ENCODE measurements at places on chromosomes 12 and 14. TPM values are rescaled to one million over a fixed set of nuclear protein-coding genes. Genes with fewer than 3 reads are reported as not detected.

GRCh38 chr12:20369305-20370013 is 1.1 kb downstream of the PDE3A start:
- no peak overlapping the region for H3K27ac ChIP-seq
- H3K4me1 ChIP-seq: no peaks in the 10 kb centered on the region
- H3K27me3 ChIP-seq: peaks cover 13% of the 10 kb centered on the region
- H3K36me3 ChIP-seq: no peaks in the 10 kb centered on the region
- H3K4me3 ChIP-seq: no peak overlapping the region

DNA sequence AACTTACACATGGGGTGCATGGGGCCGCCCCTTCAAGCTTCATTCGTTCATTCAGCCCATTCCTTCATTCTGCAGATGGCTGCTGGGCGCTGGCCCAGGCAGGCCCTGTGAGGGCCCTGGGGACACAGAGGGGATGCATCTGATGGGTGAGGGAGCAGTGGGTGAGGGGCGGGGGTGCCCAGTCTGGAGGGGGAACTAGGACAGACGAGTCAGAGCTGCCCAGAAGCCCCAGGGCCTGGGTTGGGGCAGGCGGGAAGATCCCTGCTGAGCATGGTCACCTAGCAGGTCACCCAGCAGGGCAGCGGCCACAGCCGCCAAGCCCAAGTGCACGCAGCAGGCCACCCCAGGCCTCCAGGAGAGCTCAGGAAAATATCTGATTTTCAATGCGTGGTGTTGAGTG is 14.1 kb downstream of the TRMT61A start:
- no peak overlapping the region for H3K27ac ChIP-seq
- peaks cover 55% of the 10 kb centered on the region for H3K4me1 ChIP-seq
- no peak overlapping the region for H3K4me3 ChIP-seq
- peak; percentile 63 for DNase-seq

DNA sequence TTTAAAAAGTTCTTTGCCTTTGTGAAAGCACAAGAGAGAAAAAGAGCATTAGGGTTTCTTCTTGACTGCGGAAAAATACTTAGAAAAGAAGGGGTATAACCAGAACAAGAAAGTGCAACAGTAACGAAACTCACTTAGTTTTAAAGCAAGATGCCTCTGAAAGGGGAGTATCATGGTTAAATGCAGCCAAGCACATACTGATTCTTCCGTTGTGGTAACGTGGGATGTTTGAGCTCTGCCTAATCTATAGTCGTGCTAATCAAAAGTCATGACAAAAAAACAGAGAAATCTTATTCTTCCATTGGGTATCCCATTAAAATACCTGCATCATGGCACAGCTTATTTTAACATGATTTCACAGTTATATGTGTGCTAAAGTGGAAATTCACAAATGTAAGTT is 187.8 kb upstream of the LRFN5 start:
- H3K36me3 ChIP-seq: no peaks in the 10 kb centered on the region
- H3K27ac ChIP-seq: no peak overlapping the region
- no peaks in the 10 kb centered on the region for H3K27me3 ChIP-seq
- H3K4me1 ChIP-seq: no peaks in the 10 kb centered on the region
- no peak overlapping the region for H3K4me3 ChIP-seq

B4GALNT1 gene
- total RNA-seq: 17.9 TPM

DNA sequence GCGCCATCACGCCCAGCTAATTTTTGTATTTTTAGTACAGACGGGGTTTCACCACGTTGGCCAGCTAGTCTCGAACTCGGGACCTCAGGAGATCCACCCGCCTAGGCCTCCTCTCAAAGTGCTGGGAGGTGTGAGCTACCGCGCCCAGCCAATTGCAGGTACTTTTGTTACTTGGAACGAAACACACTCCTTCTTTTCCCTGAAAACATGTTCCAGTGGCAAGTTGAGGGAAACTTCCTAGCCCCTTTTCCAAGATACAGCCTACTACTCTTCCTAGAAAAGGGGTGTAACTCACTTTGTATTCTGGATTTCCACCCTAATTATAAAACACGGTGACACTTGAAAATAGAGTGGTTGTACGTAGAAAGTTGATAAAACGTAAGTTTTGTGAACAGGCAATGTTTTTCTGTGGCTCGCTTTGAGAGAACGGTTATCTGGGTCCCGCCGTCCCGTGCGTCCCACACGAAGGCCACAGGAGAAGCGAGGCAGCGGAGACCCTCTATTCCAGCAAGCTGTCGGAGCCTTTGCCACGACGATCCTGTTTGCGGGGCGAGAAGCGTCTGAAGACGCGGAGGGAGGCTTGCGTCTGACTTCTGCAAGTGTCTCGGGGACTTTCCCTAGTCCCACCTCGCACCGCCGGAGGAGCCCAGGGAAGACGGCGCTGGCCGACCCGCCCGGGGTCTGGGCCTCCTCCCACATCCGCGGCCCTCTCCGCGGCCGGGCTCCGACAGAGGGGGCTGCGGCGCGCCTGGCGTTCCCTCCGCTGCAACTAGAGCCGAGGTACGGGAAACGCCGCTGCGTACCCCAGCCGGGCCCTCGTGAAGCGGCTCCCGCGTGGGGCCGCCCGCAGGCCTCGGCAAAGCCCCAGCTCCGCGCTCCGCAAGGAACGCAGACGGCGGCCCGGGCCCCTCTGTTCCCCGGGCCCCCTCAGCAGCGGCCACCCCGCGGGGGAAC is 745 bp downstream of the CDCA4 start:
- H3K4me1 ChIP-seq: peaks cover 71% of the 10 kb centered on the region
- no peaks in the 10 kb centered on the region for H3K27me3 ChIP-seq
- peak overlapping the region; percentile 82 for H3K4me3 ChIP-seq
- peak overlapping the region; percentile 62 for H3K27ac ChIP-seq
- no peak for DNase-seq
- H3K36me3 ChIP-seq: peaks cover 8% of the 10 kb centered on the region

- no peaks in the 10 kb centered on the region for H3K27me3 ChIP-seq
- H3K27ac ChIP-seq: no peak overlapping the region
- no peak overlapping the region for H3K4me3 ChIP-seq
- H3K4me1 ChIP-seq: no peaks in the 10 kb centered on the region
- H3K36me3 ChIP-seq: peaks cover 12% of the 10 kb centered on the region
- DNase-seq: no peak
These were observed 11.7 kb upstream of the RAD51AP1 start for GRCh38 chr12:4526923-4527546.

PAPLN gene
- 0.15 TPM for total RNA-seq

CLBA1 gene
- total RNA-seq: 12.5 TPM

IL26 gene
- total RNA-seq: not detected

FOXM1 gene
- 225 TPM for total RNA-seq

DNA sequence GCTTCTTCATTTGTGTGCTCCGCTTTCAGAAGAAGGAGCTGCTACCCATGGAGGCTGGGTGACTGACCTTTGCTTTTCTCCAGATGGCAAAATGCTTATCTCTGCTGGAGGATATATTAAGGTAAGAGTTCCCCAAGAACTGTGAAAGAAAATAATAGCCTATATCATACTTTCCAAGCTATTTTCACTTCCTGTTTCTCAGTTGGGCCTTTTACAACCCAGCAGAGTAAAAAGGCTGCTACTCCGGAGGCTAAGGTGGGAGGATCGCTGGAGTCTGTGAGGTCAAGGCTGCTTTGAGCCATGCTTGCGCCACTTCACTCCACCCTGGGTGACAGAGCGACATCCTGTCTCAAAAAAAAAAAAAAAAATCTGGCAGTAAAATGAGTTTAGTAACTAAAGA is 82.1 kb downstream of the APAF1 start:
- H3K27ac ChIP-seq: no peak overlapping the region
- H3K36me3 ChIP-seq: no peaks in the 10 kb centered on the region
- H3K4me1 ChIP-seq: no peaks in the 10 kb centered on the region
- no peak overlapping the region for H3K4me3 ChIP-seq
- DNase-seq: no peak

TBX3 gene
- total RNA-seq: not detected

GRCh38 chr12:117408161-117408791 is 46.9 kb upstream of the NOS1 start:
- no peaks in the 10 kb centered on the region for H3K36me3 ChIP-seq
- no peaks in the 10 kb centered on the region for H3K4me1 ChIP-seq
- DNase-seq: no peak

ARHGEF25 gene
- total RNA-seq: 12.9 TPM

DNA sequence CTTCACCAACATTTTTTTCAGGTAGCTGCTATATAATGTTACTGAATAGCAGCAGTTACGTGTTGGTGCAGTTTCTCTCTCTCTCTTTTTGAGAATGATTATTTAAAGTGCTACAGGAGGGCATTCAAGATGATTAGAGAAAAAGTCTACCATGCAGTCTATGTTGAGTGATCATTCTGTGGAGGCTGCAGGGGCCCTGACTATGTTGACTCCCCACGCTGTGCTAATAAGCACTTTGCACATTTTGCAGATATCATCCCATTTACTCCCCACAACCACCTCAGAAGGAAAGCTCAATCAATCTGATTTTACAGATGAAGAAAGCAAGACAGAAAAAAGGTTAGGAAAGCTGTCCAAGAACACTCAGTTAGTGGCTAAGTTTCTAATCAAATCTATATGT is 87.8 kb downstream of the RTN1 start:
- H3K27ac ChIP-seq: no peak overlapping the region
- no peaks in the 10 kb centered on the region for H3K36me3 ChIP-seq
- no peak for DNase-seq
- no peaks in the 10 kb centered on the region for H3K27me3 ChIP-seq
- no peaks in the 10 kb centered on the region for H3K4me1 ChIP-seq
- no peak overlapping the region for H3K4me3 ChIP-seq

GRCh38 chr14:36952689-36953088 is 219.7 kb downstream of the SLC25A21 start:
- H3K4me3 ChIP-seq: no peak overlapping the region
- no peaks in the 10 kb centered on the region for H3K27me3 ChIP-seq
- no peaks in the 10 kb centered on the region for H3K36me3 ChIP-seq
- peaks cover 13% of the 10 kb centered on the region for H3K4me1 ChIP-seq
- DNase-seq: peak; percentile 75
- H3K27ac ChIP-seq: peak overlapping the region; percentile 55

DNA sequence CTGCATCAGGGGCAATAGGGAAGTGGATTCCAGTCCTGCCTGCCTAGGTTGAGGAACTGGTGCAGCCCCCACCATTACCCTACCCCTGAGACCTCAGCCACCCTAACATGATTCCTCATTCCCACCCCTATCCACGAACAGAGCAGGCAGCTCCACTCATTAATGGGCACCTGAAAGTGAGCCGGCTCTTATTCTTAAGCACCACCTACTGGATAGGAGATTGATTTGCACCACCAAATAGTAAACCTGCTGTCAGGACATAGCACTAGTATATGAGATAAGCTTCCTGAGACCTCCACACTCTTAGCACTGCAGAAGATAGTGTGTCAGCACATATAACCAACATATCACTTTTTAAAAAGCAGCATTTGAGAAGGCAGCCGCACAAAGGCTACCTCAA is 573.2 kb downstream of the SOX5 start:
- no peak overlapping the region for H3K27ac ChIP-seq
- H3K27me3 ChIP-seq: no peaks in the 10 kb centered on the region
- DNase-seq: no peak
- H3K4me3 ChIP-seq: no peak overlapping the region

ATF1 gene
- 37.9 TPM for total RNA-seq

- no peak overlapping the region for H3K27ac ChIP-seq
- no peak for DNase-seq
- no peaks in the 10 kb centered on the region for H3K36me3 ChIP-seq
- no peaks in the 10 kb centered on the region for H3K4me1 ChIP-seq
- H3K4me3 ChIP-seq: no peak overlapping the region
These were observed 448.1 kb downstream of the NPAS3 start for GRCh38 chr14:33386781-33387180.

ZNF385A gene
- total RNA-seq: 18.0 TPM

DNA sequence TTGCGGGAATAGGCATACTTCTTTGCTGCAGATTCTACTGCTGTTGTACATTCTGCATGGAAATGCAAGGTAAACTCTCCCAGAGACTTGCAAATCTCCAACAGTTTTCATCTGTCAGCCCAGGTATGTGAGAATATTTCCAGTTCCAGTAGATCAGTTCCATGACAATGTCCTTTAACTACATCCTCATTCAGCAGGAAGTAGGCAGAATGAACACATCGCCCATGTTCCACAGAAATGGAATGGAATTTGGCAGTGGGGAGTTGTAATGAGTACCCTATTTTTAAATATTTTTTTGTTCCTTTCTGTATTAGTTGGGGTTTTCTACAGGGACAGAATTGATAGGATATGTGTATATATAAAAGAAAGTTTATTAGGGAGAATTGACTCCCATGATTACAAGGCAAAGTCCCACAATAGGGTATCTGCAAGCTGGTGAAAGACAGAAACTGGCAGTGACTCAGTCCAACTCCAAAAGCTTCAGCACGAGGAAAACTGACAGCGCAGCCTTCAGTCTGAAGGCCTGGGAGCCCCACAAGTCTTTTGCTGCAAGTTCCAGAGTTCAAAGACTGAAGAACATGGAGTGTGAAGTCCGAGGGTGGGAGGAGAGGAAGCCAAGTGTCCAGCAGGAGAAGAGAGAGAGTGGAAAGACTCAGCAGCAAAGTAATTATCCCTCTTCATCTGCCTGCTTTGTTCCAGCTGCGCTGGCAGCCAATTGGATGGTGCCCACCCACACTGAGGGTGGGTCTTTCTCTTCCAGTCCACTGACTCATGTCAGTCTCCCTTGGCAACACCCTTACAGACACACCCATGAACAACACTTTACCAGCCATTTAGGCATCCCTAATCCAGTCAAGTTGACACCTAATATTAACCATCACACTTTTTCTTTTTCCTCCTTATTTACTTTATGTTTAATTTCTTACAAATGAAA is 110.4 kb upstream of the SCAF11 start:
- no peaks in the 10 kb centered on the region for H3K27me3 ChIP-seq
- no peak overlapping the region for H3K4me3 ChIP-seq
- H3K36me3 ChIP-seq: no peaks in the 10 kb centered on the region
- no peaks in the 10 kb centered on the region for H3K4me1 ChIP-seq

GRCh38 chr12:90062799-90063198 is 354.2 kb upstream of the ATP2B1 start:
- H3K4me3 ChIP-seq: no peak overlapping the region
- H3K27me3 ChIP-seq: no peaks in the 10 kb centered on the region
- no peaks in the 10 kb centered on the region for H3K36me3 ChIP-seq
- H3K27ac ChIP-seq: no peak overlapping the region
- no peaks in the 10 kb centered on the region for H3K4me1 ChIP-seq

GRCh38 chr12:45878630-45879255 is 111.6 kb downstream of the SCAF11 start:
- no peaks in the 10 kb centered on the region for H3K4me1 ChIP-seq
- peaks cover 4% of the 10 kb centered on the region for H3K36me3 ChIP-seq
- H3K27me3 ChIP-seq: no peaks in the 10 kb centered on the region
- no peak overlapping the region for H3K4me3 ChIP-seq

RD3L gene
- not detected for total RNA-seq

All from PC-9 (cell line).